ENCODE measurements at places on chromosomes 6 and 20.

GRCh38 chr6:31116661-31117385 lies 2.2 kb downstream of the PSORS1C1 start:
- no peak for DNase-seq

DNA sequence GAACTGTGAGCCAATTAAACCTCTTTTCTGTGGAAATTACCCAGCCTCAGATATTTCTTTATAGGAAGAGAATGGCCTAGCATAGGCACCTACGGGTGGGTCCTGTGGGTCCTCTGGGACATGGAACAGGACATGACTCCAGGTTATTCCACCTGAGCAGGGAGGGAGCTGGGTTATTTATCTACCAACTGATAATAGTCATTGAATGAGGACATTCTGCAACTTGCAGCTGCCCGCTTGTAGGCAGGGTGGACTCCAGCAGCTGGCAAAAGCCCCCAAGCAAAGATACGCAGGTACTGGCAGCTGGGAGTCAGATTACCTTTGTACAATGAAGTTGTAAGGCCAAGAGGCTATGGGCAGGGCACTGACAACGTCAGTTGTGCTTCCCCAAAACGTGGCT lies 1.4 kb upstream of the BANF2 start:
- DNase-seq, result no peak

DNA sequence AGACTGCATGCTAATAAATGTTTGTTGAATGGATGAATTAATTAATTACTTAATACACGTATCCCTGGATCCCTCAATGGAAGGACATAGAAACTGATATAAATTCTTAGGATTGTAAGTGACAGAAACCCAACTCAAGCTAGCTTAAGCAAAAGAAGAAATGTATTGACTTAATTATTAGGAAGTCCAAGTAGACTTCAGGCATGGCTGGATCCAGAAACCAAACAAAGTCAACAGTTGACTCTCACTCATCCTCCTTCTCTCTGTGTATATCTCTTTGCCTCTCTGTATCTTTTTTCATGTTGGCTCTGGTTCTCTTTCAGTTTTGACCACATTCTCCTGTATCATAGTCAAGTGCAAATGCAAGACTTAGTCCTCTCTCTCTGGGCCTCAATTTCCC lies 82.0 kb upstream of the CTNNBL1 start:
- DNase-seq, result no peak

DNA sequence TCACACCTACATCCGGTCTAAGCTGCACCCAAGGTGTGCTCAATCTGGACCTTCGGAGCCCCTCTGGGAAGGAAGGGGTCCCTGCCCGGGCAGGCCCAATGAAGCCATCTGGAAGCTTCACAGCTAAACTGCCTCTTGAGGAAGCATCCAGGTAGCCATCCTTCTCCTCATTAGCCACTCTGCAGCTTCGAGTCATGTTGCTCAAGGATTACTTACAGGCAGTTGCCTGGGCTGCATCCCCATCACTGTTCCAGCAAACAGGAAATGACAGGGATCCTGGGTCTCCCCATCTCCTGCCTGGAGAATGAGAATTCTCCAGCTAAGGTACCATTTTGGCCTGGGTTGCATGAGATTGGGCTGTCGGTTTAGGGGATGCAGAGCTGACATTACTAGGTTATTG lies 91.7 kb downstream of the ERMARD start:
- no peak for DNase-seq

DNA sequence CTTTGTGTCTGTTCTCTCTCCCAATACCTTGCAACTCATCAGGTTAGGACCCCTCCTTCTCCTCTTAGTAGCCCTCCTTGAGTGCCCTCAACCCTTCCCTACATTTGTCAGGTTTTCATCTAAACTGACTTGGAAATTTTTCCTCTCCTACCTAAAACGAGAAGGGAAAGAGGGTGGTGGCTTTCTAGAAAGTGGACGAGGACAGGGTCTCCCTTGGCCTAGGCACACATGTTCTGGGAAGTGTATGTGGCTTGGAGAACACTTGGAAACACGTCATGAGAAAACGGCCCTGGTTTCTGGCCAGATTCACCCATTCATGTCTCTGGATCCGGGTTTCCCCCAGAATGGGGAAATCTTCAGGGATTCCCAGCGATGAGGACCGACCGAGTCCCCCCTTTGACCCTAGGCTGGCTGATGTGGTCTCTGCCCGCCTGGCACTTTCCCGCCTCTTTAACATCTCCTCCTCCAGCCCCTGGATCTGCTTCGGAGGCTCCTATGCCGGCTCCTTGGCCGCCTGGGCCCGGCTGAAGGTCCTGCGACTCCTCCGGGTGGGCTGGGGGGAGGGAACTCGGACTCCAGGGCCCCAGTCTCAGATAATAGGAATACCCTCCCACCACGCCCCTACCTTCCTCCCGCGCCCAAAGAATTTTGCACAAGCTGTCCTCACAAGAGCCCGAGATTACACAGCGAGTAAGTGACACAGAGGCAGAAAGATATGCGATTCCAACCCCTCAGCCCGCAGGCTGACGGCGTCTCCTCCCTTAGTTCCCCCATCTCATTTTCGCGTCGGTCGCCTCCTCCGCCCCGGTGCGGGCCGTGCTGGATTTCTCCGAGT lies 3.0 kb downstream of the PRSS16 start:
- no peak for DNase-seq

GRCh38 chr6:16754876-16755275 lies 6.4 kb downstream of the ATXN1 start:
- DNase-seq, result no peak

- DNase-seq, result no peak
Measured at GRCh38 chr6:143569040-143569439, 57.5 kb upstream of the FUCA2 start.

DNA sequence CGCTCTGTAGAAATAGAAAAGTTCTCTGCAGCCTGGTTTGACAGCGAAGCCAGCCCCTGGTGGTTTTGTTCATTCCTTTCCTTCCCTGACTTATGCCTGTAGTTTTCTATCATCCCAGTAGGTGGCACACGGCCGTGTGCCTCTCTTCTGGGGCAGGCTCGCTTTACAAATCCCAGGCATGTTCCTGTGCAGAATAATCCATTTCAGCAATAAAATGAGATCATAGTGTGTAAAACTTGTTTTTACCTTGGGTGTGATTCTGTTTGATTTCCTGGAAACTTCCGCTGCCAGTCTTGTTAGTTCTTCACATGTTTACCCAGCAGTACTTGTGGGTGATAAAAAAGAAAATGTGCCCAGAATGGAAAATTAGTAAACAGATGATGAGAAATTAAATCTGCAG lies 7.4 kb upstream of the INSM1 start:
- DNase-seq, result no peak

GRCh38 chr6:42390228-42390934 lies 61.3 kb downstream of the TRERF1 start:
- no peak for DNase-seq

DNA sequence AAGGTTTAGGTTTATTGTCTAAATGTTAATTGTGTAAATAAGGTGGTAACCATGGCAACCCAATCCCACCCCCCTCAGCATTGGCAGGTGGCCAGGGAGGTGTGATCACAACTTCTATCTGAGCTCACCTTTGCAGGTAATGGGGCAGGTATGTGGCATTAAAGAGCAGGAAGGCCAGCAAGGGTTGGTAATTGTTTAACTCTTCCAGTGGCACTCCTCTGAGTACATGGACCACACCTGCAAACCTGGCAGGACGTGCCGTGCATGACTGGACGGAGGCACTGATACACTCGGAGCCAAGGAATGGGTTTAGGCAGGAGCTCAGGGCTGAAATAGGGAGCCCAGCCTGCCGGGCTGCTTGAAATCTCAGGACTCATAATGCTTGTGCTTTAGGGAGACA lies 107.0 kb upstream of the BMP2 start:
- DNase-seq, result no peak

DNA sequence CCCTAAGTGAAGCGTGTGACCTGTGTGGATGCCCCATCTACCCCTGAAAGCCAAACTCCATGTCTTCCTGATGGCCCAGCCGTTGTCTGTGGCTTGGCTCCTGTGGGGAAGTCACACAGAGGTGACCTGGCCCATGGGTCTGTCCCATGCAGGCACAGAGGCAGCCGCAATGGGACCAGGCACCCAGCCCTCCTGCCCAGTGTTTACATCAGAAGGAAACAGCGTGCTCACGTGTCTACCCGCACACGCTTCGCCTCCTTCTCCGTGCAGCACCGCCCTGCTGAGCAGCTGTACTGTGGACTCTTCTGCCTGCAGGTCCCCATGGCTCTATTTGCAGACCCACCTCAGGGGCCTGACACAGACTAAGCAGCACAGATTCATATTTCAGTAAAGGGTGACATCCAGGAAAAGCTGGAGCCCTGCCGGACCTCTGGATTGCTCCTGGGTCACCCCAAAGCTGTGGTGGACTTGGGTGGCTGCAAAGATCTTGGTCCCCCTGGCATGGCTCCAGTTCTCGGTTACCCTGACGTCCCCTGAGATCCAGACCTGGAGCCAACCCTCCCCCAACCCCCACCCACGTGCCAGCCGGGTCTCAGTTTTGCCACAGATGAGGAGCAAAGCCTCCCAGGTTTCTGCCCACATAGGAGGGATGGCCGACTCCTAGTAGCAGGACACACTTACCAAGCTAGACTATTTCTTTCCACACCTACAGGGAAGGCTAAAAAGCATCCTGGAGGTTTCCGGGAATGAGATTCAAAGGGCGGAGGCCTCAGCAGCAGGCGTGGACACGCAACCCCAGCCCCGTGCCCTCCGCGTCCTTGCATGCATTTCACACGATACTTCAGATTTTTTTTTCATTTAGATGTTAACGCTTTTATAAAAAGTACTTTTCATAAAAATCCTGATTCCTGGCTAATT lies 120.3 kb downstream of the CDH4 start:
- DNase-seq, result no peak

DNA sequence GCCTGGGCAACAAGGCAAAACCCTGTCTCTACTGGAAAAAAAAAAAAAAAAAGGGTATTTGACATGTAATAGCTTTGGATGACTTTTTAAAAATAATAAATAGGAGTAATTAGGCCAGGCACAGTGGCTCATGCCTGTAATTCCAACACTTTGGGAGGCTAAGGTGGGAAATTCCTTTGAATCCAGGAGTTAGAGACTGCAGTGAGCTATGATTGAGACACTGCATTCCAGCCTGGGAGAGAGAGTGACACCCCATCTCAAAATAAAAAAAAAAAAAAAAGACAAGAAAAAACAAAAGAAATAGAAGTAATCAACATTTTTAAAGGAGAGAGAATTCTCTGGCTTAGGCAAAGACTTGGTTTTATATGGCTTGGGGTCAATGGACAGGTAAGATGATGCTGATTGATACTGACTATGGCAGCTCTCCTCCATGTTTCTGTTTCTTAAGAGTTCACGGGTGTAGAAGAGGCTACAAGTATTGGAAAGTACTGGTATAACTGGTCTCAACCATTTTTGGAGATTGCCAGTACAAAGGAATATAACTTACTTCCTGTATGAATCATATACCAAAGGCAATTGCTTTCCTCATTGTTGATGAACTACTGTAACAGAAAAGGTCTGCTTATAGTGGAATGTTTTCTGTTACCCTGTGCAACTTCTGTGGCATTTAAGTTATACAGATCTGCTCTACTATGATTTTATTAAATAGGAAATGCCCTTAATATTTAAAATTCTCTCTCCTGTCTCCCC lies 10.1 kb downstream of the MAP3K5 start:
- no peak for DNase-seq

GRCh38 chr20:14562981-14563380 lies 225.6 kb upstream of the FLRT3 start:
- DNase-seq, result no peak

DNA sequence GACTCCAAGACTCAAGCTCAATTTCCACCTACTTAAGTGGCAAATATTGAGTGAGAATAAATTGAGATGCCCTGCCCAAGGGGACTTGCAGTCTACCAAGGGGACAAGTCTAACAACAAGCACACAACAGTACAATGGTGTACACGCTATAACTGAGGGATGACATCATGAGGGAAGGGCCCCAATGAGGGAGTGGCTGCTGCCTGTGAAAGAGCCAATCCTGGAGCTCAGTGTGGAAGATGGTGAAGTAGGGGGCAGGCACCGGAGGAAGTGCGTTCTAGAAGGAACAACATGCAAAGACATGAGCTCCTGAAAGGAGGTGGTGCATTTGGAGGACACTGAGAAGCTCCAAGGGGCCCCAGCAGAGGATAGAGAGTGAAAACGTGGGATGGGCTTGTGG lies 46.9 kb upstream of the ARMH2 start:
- DNase-seq, result no peak

DNA sequence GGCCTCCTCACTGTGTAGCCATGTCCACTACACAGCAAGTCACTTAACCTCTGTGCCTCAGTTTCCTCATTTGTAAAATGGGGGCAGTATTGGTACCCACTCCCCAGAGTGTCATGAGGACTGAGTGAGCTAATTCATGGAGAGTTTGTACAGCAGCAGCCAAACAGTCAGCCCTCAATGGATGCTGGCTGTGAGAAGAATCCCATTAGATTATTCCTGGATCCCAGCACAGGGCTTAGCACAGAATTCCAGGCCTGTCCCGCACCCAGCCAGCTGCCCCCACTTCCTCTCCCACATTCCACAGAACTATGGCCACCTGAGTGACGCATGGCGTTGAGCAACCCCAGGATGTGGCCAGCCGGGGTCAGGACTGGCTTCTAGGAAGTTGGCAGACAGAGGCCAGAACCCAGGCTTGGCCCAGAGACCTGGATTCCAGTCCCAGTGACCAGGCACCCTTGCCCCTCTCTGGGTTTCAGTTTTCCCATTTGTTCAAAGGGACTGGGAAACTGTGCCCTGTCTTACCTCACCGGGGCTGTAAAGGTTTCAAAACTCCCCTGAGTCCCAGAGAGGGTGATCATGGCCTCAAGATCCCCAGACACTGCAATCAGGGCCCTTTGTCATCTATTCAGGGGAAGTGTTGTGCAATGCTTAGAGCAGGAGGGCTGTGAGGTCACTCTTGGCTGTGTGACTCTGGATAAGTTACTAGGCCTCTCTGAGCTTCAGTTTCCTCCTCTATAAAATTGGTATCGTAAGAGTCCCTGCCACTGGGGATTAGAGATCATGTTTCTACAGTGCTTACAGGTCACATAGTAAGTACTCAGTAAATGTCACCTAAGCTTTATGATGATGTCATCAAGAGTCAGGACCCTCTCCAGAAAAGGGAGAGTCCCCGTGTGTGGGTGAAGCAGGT lies 3.0 kb upstream of the TGM2 start:
- DNase-seq, result no peak

GRCh38 chr20:1735417-1736089 lies 78.0 kb upstream of the SIRPG start:
- no peak for DNase-seq

DNA sequence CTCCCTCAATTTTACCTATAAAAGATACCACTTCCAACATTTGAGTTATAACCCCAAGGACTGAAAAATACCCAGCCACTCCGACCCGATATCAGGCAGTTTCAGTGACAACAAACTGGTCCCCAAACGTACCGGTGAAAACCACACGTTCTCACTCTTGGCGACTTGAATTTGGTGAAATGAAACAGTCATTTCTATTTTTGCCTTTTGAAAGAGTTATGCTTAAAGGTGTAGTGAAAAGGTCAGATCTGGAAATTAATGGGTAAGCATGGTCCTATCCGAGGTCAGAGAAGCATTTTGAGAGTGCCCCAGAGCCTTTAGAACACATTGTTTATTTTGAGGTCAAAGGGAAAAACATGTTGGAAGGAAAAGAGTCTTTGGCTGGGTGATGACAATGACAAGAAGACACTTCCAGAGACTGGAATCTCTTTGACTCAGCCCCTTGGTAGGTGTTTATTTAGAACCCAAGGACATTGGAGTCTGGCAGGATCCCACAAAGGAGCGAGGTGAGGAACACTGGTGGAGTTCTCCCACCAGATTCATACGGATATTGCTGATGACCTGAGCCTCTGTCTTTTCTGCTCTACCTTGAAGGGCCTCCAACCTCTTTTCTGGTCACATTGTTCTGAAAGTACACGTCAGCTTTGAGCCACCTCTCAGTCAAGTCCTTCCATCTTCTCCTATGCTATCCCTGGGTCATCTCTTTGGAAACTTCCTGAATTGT lies 235.0 kb downstream of the GMPR start:
- DNase-seq, result no peak

GRCh38 chr6:47741807-47742206 lies 40.0 kb upstream of the OPN5 start:
- no peak for DNase-seq

Measured in stimulated activated CD8-positive, alpha-beta memory T cell treated with anti-CD3 and anti-CD28 coated beads, Interleukin-7, amount 100 ng/mL, for 1 hour (primary cell).